Inflammatory macrophage treated with lipopolysaccharide for 4 hours (primary cell): ENCODE measurements at places on chromosomes 5 and 9.
A peak's percentile ranks its signal among the peaks of the same experiment; 100 is the strongest.

GRCh38 chr5:142303565-142303964 is 21.3 kb downstream of the SPRY4 start:
- no peak for DNase-seq

GRCh38 chr5:1934801-1935429 is 52.2 kb upstream of the IRX4 start:
- no peak for DNase-seq

- no peak for DNase-seq
Measured at GRCh38 chr5:10828241-10828640, 67.2 kb upstream of the DAP start.

- DNase-seq: no peak
Measured at GRCh38 chr5:41410737-41411136, 99.7 kb downstream of the PLCXD3 start.

DNA sequence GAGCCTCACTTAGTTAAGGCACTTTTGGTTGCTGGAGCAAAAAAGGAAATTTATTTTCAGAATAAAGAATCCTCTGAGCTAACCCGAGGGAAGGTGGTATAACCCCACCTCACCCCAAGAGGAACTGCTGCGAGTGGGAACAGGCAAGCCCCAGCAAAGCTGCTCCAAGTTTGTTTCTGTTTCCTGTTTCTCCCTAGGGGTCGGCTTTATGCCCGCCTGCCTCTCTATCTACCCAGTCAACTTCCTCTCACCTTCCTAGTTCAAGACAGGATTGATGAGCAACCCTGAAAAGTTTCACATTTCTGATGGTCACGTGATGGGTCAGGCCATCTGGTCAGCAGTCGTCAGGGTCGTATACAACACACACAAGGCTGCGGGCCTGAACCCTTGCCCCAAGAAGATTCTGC is 31.1 kb downstream of the TRIO start:
- peak; percentile 60 for DNase-seq

- no peak for DNase-seq
Measured at GRCh38 chr9:136656183-136656738, 6.5 kb upstream of the EGFL7 start.

- DNase-seq: no peak
Measured at GRCh38 chr9:94672811-94673487, 33.6 kb upstream of the FBP1 start.

DNA sequence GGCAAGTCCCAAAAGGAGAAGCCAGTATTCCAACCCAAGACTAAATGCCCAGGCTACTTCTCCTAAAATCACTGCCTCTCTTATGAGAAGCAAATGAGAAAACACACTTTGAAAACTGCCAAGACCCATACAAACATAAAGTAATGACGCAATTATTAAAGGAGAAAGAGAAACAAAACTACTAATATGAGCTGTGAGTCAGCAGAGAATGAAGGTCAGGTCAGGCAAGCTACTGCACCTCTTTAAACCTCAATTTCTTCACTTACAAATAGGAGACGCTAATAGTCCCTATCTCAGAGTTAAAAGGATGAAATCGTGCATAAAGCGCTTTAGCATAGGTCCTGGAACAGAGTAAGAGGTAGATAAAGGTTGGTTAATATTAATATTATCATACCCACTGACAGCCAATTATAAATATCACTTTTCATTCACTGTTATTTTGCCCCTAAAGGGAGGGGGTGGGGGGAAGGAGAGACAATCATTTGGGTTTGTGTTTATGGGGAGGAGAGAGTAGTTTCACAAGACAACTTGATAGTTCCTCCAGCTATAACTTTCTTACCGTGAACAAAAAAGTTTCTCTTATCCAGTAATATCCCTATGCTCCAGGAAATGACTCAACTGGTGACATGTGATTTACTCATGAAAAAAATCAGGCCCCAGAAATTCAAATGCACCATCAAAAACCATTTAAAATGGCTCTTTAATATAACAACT is 3.6 kb downstream of the PSMB7 start:
- DNase-seq: peak; percentile 84

DNA sequence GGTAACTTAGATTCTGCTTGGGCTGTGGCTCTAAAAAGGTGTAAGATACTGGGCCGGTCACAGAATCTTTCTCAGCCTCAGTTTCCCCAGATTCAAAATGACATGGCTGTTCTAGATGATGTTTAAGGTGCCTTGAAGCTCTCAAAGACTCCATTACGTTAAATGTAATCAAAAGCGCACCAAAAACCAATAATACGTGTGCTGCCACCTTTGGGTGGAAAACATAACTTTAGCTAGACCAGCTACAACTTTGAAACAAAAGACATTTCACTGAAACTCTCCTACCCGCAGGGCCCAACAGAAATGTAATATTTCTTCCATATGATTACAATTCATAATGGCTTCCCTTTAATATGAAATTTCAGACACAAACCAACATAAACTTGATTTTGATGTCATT is 35.0 kb upstream of the PCSK5 start:
- peak; percentile 11 for DNase-seq
